ENCODE measurements at places on chromosomes 16 and 17. TPM values are rescaled to one million over a fixed set of nuclear protein-coding genes. Genes with fewer than 3 reads are reported as not detected.
A peak's percentile ranks its signal among the peaks of the same experiment; 100 is the strongest.

DNA sequence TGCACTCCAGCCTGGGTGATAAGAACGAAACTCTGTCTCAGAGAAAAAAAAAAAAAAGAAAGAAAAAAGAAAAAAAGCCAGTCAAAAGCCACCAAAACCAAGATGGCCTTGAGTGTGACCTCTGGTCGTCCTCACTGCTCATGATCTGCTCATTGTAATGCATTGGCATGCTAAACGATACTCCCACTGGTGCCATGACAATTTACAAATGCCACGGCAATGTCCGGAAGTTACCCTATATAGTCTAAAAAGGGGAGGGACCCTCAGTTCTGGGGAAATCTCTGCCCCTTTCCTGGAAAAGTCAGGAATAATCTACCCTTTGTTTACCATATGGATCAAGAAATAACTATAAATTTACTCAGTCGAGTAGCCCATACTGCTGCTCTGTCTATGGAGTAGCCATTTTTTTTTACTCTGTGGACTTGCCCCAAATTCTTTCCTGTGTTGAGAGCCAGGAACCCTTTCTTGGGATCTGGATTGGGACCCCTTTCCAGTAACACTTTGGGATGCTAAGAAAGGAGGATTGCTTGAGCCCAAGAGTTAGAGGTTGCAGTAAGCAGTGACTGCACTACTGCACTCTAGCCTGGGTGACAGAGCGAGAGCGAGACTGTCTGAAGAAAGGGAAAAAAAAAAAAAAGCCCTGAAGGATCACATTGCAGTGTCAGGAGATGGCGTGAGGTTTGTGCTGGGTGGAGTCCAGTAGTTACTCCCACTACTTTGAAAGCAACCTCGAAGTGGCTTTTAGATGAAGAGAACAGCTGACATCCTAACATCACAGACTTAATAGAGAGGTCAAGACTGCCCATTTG is 3.7 kb upstream of the TMEM231 start:
- H3K36me3 ChIP-seq = no peaks in the 10 kb centered on the region
- no peak for DNase-seq
- H3K4me1 ChIP-seq = peaks cover 12% of the 10 kb centered on the region
- no peak overlapping the region for H3K4me3 ChIP-seq

DNA sequence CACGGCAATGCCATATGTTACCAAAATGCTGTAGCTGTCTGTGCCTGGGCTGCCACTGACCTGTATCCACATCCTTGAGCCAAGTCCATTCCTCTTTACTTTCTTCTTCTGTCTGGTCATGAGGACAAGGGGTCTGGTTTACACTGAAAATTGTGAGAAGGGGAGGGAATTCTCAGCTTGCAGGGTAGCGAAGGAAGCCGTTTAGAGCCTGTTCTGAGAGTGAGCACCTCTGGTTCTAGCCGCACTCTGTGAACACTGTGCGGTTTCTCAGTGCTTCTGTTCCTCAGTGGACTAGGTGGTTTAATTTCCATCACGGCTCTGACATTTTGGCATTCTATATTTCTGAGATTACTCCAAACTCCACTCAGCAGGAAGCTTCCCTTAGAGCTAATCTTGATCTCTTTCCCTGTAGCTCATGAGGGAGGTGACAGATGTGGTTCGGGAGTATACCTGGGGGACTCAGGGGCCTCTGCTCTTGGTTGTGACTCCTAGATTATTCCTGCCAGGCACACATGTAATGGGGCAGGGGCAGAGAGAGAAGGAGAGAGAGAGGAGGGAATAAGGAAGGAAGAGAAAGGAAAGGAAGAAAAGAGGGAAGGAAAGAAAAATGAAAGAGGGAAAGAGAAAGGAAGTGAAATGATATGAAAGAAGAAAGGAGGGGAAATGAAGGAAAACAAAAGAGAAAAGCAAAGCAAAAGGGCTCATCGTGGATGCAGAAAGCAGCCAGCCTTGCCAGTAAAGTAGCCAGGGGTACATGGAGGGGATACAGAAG is 14.2 kb upstream of the TBX21 start:
- peaks cover 89% of the 10 kb centered on the region for H3K4me1 ChIP-seq
- H3K27ac ChIP-seq = peak overlapping the region; percentile 95
- H3K4me3 ChIP-seq = peak overlapping the region; percentile 69
- H3K27me3 ChIP-seq = no peaks in the 10 kb centered on the region

DNA sequence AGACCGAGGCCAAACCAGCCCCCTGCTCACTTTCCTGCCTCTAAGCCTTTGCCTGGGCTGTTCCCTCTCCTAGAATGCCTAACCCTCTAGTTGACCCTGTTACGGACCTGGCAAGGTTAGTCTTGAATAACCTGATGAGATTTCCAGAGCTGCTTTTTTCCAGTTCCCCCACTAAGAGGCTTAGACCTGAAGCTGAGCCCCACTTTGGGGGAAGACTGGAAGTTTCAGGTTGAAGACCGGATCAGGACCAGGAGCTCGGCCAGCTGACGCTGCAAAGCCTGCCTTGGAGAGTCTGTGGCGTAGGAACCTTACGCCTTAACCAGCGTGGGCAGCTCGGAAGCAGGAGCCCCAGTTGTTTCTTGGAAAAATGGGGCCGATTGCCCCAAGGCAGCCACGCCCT is 129.8 kb downstream of the OR1D5 start:
- peaks cover 3% of the 10 kb centered on the region for H3K27me3 ChIP-seq
- no peak overlapping the region for H3K4me3 ChIP-seq
- no peak overlapping the region for H3K27ac ChIP-seq

GRCh38 chr17:42750739-42751344 is 6.0 kb upstream of the EZH1 start:
- H3K36me3 ChIP-seq = no peaks in the 10 kb centered on the region
- no peak overlapping the region for H3K27ac ChIP-seq
- peaks cover 55% of the 10 kb centered on the region for H3K27me3 ChIP-seq
- DNase-seq = no peak

DNA sequence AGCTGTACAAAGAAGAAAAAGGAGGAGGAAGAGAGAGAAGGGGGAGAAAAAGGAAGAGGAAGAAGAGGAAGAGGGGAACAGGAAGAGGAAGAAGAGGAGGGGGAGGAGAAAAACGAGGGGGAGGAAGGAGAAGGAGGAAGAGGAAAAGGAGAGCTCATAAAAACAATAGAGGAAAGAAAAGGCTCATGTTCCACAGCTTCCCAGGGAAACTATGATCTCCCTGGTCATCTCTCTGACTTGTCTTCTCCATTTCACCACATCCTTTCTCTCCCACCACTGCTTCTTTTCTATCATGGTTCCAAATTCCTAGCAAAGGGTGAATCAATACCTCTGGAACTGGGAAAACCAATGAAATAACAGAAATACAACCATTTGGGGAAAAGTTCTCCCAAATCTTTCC is 254.1 kb upstream of the ERCC4 start:
- no peak for DNase-seq
- H3K27me3 ChIP-seq = no peaks in the 10 kb centered on the region
- no peak overlapping the region for H3K4me3 ChIP-seq
- H3K27ac ChIP-seq = no peak overlapping the region

DNA sequence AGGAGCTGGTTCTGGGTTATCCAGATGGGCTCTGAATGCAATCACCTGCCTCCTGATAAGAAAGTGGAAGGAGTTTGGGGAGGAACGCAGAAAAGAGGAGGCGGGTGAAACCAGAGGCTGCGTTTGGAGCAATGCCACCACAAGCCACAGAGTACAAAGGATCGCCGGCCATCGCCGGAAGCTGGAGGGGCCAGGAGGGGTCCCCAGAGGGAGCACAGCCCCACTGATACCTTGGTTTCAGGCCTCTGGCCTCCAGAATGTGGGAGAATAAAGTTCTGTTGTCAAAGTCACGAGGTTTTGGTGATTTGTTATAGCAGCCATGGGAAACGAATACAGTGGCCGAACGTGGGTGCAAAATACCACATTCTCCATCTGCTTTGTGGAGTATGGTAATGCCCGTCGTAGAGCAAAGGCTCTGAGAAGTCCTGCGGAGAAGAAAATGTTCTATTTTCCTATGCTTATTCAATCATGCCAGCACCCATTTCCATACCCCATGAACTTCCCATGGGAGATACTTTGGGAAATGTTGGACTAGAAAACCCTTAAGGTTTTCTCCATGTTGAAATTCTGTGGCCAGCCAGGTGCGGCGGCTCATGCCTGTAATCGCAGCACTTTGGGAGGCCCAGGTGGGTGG is 51.4 kb downstream of the ZDHHC7 start:
- H3K4me3 ChIP-seq = no peak overlapping the region
- no peak overlapping the region for H3K27ac ChIP-seq

GRCh38 chr16:5490499-5490898 is 392.9 kb upstream of the EEF2KMT start:
- H3K27ac ChIP-seq = no peak overlapping the region
- no peaks in the 10 kb centered on the region for H3K36me3 ChIP-seq
- DNase-seq = no peak
- H3K4me1 ChIP-seq = no peaks in the 10 kb centered on the region

Gene ST6GALNAC1
- 0.78 TPM for total RNA-seq

Gene TERB1
- not detected for total RNA-seq

GRCh38 chr17:78227455-78227916 is 3.9 kb upstream of the TMEM235 start:
- no peak for DNase-seq
- peaks cover 12% of the 10 kb centered on the region for H3K4me1 ChIP-seq
- no peak overlapping the region for H3K4me3 ChIP-seq
- peaks cover 12% of the 10 kb centered on the region for H3K36me3 ChIP-seq
- H3K27ac ChIP-seq = no peak overlapping the region

GRCh38 chr17:19460700-19461099 is 49.7 kb downstream of the RNF112 start:
- DNase-seq = no peak
- H3K27ac ChIP-seq = no peak overlapping the region
- H3K4me1 ChIP-seq = peaks cover 24% of the 10 kb centered on the region
- peaks cover 18% of the 10 kb centered on the region for H3K27me3 ChIP-seq
- no peaks in the 10 kb centered on the region for H3K36me3 ChIP-seq

DNA sequence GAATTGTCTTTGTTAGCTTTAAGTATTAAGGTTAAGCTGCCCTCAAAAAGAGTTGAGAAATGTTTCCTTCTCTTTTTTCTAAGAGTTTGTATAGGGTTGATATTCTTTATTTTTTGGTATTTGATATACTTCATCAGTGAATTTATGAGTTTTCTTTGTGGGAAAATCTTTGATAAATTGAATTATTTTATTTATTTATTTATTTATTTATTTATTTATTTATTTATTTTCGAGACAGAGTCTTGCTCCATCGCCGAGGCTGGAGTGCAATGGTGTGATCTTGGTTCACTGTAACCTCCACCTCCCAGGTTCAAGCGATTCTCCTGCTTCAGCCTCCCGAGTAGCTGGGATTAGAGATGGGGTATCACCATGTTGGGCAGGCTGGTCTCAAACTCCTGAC is 19.9 kb downstream of the TEFM start:
- DNase-seq = no peak
- no peak overlapping the region for H3K27ac ChIP-seq
- no peak overlapping the region for H3K4me3 ChIP-seq
- H3K4me1 ChIP-seq = no peaks in the 10 kb centered on the region
- H3K27me3 ChIP-seq = no peaks in the 10 kb centered on the region

Gene IL34
- not detected for total RNA-seq

- peaks cover 60% of the 10 kb centered on the region for H3K36me3 ChIP-seq
- H3K4me1 ChIP-seq = peaks cover 5% of the 10 kb centered on the region
- no peak overlapping the region for H3K27ac ChIP-seq
- no peaks in the 10 kb centered on the region for H3K27me3 ChIP-seq
- DNase-seq = no peak
These were observed 14.1 kb downstream of the TP53 start for GRCh38 chr17:7673239-7673638.

- H3K36me3 ChIP-seq = peaks cover 1% of the 10 kb centered on the region
- H3K27ac ChIP-seq = peak overlapping the region; percentile 65
- H3K4me3 ChIP-seq = peak overlapping the region; percentile 69
- peak; percentile 11 for DNase-seq
- no peaks in the 10 kb centered on the region for H3K27me3 ChIP-seq
These were observed 4.7 kb upstream of the CHD3 start for GRCh38 chr17:7883781-7884386.

DNA sequence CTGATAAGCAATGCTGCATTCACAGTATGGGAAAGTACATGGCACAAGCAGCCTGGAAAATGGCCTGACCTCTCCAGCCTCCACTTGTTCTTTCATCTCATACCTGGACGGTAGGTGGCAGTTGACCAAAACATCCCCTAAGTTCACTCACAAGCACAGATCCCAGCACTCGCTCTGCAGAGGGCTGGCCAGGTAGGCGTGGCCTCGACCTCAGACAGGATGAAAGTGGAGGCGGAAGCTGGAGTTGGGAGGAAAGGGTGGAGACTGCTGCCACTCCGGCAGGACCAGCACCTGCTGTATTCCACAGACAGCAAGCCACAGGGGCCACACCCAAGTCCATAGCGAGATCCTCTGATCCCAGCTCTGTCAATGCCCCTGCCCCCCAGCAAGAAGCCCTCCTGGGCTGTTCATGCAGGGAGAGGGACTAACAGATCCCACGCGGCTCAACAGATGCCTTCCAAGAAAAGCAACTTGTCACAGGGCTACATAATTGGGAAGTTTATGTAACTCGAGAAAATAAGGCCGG is 31.3 kb downstream of the ZCCHC14 start:
- no peaks in the 10 kb centered on the region for H3K36me3 ChIP-seq
- DNase-seq = no peak
- H3K4me3 ChIP-seq = no peak overlapping the region
- no peak overlapping the region for H3K27ac ChIP-seq
- H3K4me1 ChIP-seq = peaks cover 38% of the 10 kb centered on the region
- no peaks in the 10 kb centered on the region for H3K27me3 ChIP-seq

DNA sequence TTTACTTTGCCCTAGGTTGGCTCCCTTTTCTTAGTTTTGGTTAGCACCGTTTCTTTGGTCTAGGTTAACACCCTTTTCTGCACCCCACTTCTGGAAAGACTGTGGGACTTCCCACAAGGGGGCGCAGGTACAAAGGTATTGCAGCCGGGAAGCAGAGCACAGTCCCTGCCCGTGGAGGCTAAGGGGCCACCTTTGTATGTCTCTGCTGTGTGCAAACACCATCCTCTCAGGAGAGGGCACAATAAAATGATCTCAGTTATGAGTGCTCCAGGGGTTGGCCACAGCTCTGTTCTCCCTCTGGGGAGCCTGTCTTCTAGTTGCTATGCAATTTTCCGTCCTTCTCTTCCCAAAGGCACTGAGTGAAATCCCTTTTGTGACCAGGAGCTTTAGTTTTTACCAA is 28.4 kb upstream of the TMC5 start:
- peak; percentile 17 for DNase-seq
- H3K4me3 ChIP-seq = no peak overlapping the region
- H3K36me3 ChIP-seq = no peaks in the 10 kb centered on the region
- H3K27ac ChIP-seq = no peak overlapping the region
- H3K27me3 ChIP-seq = peaks cover 29% of the 10 kb centered on the region
- H3K4me1 ChIP-seq = peaks cover 14% of the 10 kb centered on the region

DNA sequence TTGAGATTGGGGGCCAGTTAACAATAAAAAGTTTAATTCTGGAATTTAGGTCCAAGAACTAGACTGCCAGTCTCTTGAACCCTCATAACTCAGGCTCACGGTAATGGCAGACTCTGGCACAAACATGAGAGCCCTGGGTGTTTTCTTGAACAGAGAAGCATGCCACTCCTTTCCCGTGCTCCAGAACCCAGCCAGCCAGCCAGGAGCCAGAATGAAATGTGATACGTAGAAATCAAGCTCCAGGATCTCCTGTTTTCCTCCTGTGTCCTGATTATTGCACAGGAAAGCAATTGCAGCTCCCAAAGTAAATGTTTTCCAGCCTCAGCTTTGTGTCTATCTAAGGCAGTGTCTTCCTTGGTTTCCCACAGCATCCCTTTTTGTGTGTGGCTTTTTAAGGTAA is 46.2 kb upstream of the NOL11 start:
- DNase-seq = no peak
- no peaks in the 10 kb centered on the region for H3K27me3 ChIP-seq
- H3K4me1 ChIP-seq = no peaks in the 10 kb centered on the region
- H3K36me3 ChIP-seq = peaks cover 2% of the 10 kb centered on the region
- H3K4me3 ChIP-seq = no peak overlapping the region
- H3K27ac ChIP-seq = no peak overlapping the region

Gene CYBA
- 218 TPM for total RNA-seq
